ENCODE measurements at places on chromosomes 1 and 21. TPM values are rescaled to one million over a fixed set of nuclear protein-coding genes. Genes with fewer than 3 reads are reported as not detected.

GRCh38 chr21:42232176-42232825, 13.4 kb downstream of the ABCG1 start:
- DNase-seq, result no peak

- DNase-seq, result no peak
Observed at GRCh38 chr1:67893126-67893495, 59.8 kb upstream of the GNG12 start.

DNA sequence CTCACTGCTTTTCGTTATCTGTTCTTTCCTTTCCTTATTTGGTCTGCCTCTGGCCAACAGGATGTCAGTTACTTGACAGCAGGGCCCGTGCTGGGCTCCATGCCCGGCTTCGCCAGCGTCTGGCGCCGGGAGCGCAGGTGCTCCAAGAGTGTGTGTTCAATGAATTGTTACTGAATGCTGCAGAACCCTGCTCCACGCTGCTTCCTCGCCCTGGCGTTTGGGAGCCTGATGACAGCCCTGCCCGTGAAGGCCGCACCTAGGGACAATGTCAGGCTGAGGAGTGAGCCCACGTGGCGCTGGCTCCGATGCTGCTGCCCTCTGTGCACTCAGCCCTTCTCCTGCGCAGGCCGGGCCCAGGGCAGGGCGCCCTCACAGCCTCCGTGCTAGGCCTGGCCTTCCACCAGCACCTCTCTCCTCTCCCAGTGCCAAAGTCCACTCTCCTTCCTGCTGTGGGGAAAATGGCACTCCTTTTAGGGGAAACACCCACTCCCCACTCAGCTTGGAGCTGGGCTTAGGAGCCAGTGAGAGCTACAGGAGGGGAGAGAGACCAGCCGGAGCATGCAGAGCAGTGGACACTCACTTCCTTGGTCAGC, 51.4 kb downstream of the ACBD3 start:
- DNase-seq, result no peak

DNA sequence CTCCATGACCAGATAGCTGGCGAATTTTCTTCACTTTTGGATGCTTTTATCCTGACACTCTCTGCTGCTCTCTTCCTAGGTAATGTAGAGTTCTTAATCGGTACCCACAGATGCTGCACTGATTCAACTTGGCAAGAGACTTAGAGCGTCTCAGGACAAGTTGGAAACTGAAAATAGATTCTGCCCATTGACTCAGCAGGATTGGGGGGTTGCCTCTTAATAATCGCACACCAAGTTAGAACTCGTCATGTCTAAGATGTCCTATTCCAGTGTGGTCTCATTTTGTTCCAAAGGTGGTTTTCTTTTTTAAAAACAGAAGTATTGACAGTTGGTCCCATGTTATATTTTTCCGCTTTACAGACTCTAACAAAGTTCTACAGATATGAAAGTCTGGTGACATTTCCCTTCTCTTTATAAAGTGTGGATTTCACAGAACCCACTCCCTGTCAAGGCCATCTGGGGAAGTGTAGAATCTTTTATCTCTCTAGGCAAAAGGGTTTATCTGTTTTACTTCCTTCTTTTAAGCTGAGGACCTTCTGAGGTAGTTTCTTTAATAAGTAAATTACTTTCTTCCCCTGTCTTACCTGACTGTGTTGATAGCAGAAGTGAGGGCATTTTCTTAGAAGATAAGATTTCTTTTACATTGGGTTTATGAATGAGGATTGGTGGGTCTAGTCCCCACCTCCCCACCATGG, 12.1 kb upstream of the DIPK1A start:
- no peak for DNase-seq

Gene LAX1
- total RNA-seq, result 1.0 TPM

GRCh38 chr1:147204080-147204479, 21.1 kb downstream of the FMO5 start:
- no peak for DNase-seq
